ENCODE measurements at places on chromosomes 5 and 9.
A peak's percentile ranks its signal among the peaks of the same experiment; 100 is the strongest.

- no peak for DNase-seq
Measured at GRCh38 chr9:135196474-135196873, 109.0 kb downstream of the OLFM1 start.

- DNase-seq, result no peak
Measured at GRCh38 chr5:112006721-112007120, 249.7 kb upstream of the NREP start.

DNA sequence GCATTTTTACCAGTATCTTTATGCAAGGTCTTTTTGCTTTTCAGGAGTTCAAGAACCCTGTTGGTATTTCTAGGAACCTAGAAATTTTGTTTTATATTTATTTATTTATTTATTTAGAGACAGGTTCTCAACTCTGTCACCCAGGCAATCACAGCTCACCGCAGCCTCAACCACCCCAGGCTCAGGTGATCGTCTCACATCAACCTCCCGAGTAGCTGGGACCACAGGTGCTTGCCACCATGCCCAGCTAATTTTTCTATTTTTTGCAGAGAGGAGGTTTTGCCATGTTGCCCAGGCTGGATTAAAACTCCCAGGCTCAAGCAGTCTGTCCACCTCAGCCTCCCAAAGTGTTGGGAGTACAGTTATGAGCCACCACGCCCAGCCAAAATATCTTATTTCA lies 32.9 kb downstream of the LHX6 start:
- no peak for DNase-seq

GRCh38 chr5:149035372-149035790 lies 27.5 kb downstream of the SH3TC2 start:
- DNase-seq, result peak; percentile 34

- no peak for DNase-seq
Measured at GRCh38 chr5:45335978-45336377, 360.2 kb downstream of the HCN1 start.

DNA sequence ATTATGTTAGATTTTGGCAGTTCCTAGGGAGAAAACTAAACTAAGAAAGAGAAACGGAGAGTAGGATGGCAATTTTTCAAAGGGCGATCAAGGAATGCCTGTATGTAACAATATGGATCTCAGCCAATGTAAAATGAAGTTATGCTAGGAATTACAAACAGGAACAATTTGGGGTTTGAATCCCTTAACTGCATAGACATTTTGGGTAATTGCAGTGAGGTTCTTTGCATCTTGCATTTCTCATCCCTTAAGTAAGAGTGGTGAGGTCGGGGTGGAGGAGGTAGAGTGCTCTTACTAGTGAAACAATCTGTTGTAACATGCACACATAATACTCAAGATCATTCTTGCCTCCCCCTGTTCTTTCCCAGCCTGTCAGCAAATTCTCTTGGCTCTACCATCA lies 137.6 kb downstream of the NPR3 start:
- no peak for DNase-seq

- DNase-seq, result no peak
Measured at GRCh38 chr5:151724360-151724759, 34.1 kb downstream of the ATOX1 start.

GRCh38 chr9:136584401-136584932 lies 38.6 kb upstream of the NOTCH1 start:
- DNase-seq, result no peak

DNA sequence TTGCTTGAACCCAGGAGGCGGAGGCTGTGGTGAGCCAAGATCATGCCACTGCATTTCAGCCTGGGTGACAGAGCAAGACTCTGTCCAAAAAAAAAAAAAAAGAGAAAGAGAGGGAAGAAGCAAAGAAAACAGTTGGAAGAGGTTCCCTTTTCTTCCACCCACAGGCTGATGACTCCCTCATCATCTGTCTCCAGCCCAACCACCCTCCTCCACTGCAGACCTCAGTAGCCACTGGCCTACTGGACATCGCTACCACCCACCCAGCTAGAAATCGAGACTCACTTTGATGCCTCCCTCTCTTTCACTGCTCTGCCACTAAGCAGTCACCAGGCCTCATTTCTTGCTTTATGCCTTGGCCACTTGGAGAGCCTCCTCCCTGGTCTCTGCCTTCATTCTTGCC lies 71.2 kb downstream of the NIPSNAP3B start:
- no peak for DNase-seq

DNA sequence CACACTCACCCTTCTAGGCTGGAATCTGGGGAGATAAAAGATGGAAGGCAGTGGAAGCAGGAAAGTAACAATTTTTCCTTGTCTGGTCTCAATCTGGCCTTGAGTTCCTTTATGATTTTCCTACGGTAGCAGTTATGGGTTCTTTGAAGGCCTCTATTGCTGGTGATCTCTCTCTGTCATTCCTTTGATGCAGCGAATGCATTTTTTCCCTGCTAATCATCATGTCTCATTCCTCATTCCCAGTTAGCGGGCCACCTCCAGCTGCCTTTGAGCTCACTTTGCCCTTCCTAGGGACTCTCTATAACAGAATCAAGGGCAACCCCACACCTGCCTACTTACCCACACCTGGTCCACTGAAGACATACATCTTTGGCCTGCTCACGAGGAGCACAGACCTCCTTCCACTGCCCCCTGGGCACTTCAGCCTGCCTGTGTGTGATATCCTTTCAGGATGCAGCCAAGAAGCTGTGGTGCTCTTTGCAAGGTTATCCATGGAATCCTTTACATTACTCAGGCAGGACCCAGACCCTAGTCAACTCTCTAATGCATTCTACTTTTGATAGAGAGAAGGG lies 191.7 kb downstream of the DRD1 start:
- no peak for DNase-seq

GRCh38 chr5:108060340-108060739 lies 321.6 kb downstream of the FBXL17 start:
- DNase-seq, result no peak

GRCh38 chr5:24623624-24624023 lies 21.2 kb downstream of the CDH10 start:
- DNase-seq, result no peak

DNA sequence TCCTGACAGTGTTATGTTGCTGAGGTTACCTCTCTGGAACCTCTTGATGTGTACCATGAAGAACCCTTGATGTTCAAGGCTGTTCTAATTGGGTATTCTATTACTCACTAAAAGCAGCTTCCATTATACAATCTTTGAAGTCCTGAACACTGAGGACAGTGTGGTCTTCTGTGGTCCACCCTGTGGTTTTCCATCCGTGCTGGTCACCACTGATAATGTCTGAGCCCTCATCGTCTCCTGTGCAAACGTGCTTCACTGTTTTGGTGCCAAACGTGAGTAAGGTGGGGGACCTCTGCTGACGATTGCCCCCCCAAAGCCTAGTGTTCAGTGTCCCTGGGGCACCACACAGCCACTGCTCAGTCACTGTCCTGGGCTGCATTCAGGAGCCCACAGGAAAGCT lies 259.7 kb upstream of the ANKRD55 start:
- DNase-seq, result no peak

DNA sequence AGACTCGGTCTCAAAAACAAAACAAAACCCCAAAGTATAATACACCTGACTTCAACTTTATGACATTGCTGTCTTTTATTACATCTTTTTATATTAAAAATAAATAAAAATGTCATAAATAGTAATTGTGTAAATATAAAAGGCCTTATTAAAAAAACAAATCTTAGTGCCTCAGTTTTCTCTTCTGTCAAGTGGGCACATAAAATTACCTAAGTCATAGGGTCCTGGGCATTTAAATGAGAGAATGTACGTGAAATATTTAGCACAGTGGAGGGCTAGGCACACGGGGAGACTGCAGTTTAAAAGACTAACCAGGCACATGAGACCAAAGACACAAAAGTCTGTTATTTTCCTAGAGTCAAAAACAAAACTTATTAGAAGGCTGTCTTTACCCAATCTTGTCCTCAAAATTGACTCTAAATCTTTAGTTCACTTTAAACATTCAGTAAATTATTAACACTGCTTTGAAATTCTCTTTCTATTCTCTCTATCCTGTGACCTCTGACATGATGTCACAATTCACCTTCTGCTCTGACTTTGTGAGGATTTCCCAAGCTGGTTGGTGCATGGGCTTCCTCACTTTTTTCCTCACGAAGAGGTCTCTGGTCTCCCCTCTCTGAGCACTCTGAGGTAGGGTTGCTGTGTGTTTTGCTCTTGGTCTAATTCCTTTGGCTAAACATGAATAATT lies 2.5 kb upstream of the RNF14 start:
- DNase-seq, result no peak

- no peak for DNase-seq
Measured at GRCh38 chr9:36793277-36793676, 220.6 kb downstream of the MELK start.

- DNase-seq, result peak; percentile 21
Measured at GRCh38 chr9:20884985-20885593, 146.4 kb downstream of the HACD4 start.

GRCh38 chr5:149310947-149311658 lies 34.2 kb upstream of the GRPEL2 start:
- DNase-seq, result no peak

GRCh38 chr9:133066181-133066983 lies 4.6 kb downstream of the CEL start:
- DNase-seq, result no peak

GRCh38 chr9:98986866-98987651 lies 43.4 kb downstream of the COL15A1 start:
- DNase-seq, result no peak

DNA sequence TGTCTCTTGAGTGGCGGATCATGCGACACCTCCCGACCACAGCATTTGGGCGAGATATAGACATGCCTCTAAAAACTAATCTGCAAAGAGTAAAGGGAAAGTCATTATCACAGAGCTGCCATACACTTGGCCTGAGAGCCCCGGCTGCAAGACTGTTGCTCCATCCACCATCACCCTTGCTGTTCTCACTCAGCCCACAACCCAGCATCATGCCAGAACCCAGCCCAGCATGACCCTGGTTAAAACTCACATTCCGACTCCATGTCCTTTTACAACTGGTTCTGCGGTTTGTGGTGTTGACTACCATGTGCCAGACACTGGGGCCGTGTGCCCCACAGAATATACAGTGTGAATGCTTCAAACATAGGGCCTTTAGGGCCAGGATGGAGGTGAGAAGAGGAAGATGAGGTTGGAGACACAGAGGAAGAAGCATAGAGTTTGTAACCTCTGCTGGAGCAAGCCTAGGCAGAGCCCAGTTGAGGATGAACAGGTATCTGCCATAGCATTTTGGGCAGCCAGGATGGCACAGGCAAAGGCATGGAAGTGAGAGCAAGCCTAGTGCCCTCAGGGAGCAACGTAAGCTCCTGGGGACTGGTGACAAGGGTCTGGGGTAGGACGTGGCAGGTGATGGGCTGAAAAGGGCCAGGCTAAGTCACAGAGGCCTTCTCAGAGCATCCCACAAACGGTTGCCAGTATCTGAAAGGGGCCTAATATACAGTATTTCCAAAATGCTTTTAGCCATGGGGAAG lies 37.5 kb upstream of the SMU1 start:
- DNase-seq, result no peak

DNA sequence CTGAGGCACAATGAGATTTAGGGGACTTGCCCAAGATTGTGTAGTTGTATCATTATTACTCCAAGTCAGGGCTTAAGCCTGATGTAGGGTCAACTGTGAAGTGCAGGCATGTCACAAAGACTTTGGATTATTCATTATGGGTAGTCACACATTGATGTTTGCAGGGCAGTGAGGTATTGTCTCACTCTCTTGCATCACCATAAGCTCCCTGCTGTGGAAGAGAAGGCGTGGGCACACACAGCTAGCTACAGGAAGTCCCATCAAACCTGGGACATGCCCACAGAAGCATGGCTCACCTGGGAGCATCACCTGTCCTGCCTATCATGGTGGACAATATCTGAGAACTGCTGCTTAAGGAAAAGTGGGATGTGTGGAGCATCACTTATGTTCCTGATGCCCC lies 42.1 kb downstream of the TMOD1 start:
- no peak for DNase-seq

DNA sequence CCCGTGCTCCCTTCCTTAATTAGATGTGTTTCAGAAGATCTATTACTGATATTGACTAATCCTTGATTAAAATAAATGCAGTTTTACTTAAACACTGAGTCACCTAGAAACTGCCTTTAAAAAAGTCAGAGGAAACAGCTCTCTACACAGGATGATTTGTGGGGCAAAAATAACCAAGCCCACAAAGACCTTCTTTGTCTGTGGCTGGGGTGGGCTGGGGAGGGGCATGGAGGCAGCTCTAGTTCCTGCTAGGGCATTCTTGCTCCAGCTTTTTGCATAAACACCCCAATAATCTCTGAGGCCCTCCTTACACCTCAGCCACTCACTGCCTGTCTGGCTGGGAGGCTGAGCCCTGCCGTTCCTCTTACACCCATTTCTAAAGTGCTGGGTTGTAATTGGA lies 227.6 kb upstream of the DAP start:
- no peak for DNase-seq

GRCh38 chr5:151015974-151016587 lies 4.3 kb upstream of the GPX3 start:
- no peak for DNase-seq

GRCh38 chr5:11166923-11167322 lies 405.9 kb upstream of the DAP start:
- DNase-seq, result no peak

DNA sequence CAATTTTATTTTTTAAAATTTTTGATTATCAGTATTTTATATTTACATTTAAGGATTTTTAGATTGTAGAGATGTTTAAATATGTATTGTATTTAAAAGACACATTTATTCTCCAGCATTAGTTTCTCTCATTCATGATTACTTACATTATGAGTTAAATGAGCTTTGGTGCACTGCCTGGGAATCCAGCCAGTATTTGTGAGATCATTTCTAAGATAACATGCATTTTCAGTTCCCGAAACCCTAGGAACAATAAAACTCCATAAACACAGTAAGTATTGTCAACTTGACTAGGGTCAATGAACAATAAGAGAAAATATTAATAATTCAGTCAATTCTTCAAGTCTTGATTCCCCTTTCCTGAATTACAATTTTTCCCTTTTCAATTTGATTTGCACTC lies 403.3 kb downstream of the PLK2 start:
- no peak for DNase-seq

GRCh38 chr9:35731415-35732184 lies 395 bp downstream of the TLN1 start:
- DNase-seq, result no peak

DNA sequence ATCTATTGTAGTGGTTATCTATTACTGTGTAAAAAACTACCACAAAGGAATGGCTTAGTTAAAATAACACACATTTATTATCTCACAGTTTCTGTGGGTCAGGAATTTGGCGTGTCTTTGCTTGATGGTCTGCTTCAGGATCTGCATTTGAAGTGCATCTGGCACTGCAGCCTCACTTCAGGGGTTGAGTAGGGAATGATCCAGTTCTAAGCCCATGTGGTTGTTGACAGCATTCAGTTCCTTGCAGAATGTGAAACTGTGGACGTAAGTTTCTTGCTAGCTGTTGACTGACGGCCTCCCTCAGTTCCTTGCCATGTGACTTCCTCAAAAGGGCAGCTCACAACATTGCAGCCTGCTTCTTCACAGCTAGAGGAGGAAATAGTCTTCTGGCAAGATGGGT lies 2.1 kb upstream of the OGN start:
- no peak for DNase-seq

GRCh38 chr9:35609820-35610163 lies 4.7 kb downstream of the TESK1 start:
- no peak for DNase-seq

Measured in effector CD8-positive, alpha-beta T cell (primary cell).